Eye (tissue), 1 donor: ENCODE measurements at places on chromosomes 5 and 9.

DNA sequence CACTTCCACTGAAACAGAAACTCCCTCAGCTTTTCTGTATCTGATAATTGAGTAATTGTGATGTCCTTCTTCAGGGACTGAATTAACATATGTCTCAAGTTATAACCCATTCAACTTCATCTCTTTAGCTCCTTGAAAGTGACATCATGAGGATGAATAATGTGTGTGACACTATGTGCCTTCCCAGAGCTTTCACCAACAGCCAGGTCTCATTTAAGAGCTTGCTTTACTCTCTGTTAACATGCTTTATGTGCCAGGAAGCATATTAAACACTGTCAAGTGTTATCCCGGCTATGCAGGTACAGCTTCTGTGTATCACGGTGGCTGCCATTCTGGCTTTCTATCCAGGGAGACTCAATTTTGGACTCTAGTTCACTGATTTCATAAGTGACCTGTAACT, 799.9 kb downstream of the CDH12 start:
- DNase-seq = peak; percentile 47

DNA sequence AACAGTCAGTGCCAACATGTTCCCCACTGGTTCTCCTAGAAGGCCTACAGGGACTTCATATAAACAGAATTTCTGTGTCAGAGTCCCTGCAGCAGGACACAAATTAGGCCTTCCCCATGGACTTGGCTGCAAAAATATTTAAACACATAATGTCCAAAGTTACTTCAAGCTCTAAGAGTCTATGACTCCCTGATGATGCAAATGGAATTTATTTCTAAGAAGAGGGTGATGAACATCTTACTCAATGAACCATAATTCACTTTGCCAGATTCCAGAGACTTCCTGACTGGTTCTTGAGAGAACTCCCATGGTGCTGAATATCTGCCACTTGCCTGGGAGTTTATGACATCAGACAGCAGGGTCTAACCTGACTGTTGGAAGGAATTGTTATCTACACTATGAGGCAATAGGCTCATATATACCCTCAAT, 32.7 kb upstream of the ADRA1B start:
- DNase-seq = no peak

- no peak for DNase-seq
Observed at GRCh38 chr5:6243706-6244338, 134.5 kb downstream of the MED10 start.

- no peak for DNase-seq
Observed at GRCh38 chr9:113654605-113655428, 191.3 kb downstream of the RGS3 start.

DNA sequence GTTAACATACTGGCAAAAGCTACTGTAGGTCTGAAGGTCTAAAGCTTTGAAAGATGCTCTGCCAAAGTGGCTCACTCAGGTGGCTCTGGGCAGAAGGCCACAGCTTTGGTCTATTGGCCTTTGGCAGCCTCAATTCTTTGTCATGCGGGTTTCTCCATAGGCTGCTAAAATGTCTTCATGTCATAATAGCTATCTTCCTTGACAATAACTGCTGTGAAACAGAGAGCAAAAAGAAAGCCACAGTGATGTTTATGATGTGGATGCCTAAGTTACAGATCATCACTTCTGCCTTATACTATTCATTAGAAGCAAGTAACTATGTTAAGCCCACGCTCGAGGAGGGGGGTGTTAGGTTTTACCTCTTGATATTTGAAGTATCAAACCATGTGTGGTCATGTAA, 906.1 kb upstream of the CDH9 start:
- no peak for DNase-seq

DNA sequence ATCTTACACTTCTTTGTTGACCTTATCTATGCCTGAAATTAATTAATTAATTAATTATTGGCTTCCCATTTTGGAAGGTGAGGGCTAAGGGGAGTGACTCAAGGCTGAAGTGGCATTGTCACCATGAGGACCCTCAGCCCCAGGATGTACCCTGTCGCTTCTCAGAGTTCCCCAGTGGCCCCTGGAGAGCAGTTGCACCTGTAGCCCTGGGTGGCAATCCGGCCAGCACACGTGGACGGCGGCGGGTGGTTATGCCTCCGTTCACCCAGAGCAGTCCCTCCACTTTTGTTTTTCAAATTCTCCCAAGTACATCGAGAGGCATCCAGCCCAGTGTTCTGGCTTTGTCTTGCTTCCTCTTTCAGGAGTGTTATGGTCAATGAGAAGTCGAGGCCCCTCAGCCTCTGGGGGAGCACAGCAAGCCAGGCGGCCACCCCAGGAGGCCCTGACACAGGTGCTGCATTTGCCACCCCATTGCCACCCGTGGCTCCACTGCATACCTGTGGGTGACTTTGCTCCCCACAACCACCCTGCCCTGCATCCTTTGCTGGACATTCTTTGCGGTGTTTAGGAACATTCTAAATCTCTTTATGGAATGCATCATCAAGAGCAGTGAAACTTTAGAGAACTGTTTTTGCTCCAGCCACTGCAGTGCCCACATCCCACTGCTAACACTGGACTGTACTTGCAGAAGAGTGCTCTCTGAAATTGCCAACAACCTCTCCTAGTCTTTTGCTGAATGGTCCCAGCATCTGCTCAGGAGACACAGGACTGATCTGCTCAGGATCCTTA, 11.5 kb upstream of the IRX2 start:
- DNase-seq = no peak

DNA sequence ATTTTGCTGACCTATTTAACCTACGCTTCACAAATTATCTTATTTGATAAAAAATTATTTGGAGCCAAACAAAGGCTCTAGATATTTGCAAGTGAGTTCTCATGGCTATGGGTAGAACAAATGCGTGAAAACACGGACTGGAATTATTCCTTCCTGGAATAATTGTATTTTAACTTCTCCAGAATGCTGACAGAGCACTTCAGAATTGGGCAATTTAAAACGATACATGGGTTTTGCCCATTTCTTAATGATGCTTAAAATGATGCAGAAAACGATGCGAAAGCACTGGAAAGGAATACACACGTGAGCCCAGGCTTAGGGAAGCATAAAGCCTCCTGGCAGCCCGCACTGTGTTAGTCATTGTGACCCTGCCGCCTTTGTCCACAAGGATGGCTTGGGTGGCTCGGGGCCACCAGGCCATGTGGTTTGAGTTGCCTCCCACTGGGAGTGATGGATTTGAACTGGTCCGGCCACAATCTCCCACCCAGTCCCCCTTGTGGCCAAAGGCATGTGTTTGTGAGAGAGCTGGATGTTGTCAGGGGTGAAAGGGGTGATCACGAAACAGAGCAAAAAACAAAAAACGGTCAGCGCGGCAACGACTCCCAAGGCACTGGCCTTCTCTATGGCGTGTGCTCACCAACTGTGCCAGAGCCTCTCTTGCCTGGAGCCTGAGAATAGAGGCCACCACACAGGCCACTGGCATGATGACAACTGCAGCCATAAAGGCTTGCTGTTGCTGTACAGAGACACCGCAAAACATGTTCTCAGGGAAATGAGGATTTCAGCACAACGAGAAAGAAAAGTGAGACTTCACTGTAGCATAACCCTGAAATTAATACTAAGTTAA, 234.2 kb upstream of the ADAMTS16 start:
- no peak for DNase-seq

- DNase-seq = no peak
Observed at GRCh38 chr5:157203417-157203816, 22.8 kb downstream of the ITK start.

- DNase-seq = no peak
Observed at GRCh38 chr5:96874631-96875030, 1.7 kb upstream of the ERAP2 start.

DNA sequence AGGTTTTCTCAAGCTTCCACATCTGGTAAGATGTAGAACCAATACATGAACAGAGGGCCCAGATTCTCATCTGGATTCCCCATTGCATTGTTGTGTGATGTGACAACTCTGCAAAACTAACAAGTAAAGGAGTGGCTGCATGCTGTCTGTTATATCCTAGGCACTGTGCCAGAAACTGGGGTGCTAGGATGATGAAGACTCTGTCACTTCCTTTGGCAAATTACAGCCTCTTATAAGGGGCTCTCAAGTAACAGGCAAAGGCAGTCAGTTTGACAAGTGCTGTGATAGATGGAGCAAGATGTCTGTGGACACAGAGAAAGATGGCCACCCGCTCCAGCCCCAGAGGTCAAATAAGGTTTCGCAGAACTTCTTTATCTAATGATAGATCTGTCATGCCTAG, 115.7 kb downstream of the PAPPA start:
- DNase-seq = no peak

GRCh38 chr5:57341380-57341979, 141.1 kb downstream of the ACTBL2 start:
- DNase-seq = no peak

GRCh38 chr9:110752766-110753165, 84.2 kb downstream of the MUSK start:
- DNase-seq = peak; percentile 22

DNA sequence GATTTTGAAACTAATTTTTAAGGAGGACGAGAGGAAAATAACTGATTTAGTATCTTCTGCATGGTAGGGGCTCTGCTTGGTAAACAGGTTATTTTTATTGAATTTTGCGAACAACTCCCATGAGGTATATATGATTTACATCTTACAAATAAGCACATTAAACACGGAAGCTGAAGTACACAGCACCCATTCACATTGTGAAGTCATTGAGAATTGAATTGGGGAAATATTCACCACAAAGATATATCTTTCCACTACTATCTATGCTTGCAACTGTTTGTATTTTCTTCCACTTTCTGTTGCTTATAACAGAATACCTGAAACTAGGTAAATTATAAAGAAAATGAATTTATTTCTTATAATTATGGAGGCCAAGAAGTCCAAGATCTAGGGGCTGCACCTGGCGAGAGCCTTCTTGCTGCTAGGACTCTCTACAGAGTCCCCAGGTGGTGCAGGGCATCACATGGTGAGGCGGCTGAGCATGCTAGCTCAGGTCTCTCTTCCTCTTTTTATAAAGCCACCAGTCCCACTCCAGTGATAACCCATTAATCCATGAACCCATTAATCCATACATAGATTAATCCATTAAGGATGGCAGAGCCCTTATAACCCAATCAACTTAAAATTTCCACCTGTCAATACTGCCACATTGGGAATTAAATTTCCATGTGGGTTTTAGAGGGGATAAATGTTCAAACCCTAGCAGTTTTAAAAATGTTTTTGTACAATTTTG, 79.0 kb upstream of the ZNF608 start:
- no peak for DNase-seq

- no peak for DNase-seq
Observed at GRCh38 chr9:104984948-104985347, 57.0 kb upstream of the ABCA1 start.

- DNase-seq = no peak
Observed at GRCh38 chr5:27854243-27854852, 816.0 kb upstream of the CDH9 start.

DNA sequence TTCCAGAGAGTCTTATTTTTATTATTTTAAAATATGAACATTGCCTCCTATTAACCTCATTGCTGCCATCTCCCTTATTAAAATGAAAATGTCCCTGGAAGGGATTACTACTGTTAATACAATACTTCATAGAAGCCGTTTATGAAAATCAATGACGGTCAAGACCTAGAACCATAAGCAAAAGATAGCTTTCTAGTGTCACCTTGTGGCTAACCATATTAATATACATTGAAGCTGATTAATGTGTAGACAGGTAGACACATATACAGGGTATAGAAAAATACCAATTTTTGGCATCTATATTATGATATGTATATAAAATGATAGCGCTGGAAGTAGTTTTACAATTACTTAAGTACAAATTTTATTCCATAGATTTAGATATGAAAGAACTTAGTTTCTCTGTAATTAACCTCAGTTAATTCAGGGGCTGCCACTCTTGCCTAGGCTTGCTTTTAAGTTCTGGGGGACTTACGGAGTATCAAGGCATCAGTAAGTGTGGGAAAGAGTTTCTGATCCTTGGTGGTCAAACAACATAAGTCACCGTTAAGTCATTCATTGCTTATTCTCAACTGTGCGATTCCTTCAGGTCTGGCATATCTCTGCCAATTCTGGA, 2.5 kb upstream of the YTHDC2 start:
- DNase-seq = peak; percentile 63

DNA sequence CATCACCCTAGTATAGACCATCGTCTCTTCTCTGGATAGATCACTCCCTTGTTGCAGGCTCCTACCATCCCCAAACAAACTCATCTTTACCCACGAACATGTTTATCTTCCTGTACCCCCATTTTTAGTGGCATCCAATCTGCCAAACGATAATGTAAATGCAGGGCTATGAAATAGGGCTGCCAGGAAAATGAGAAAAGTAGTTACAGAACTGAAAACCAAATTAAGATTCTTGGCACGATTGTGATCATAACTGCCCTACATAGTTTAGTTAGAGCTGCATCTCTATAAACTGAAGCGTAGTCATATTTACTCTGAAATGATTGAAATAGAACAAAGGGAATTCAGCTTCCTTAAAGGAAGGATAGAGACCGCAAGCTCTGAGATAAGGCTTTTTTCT, 26.1 kb downstream of the ABITRAM start:
- DNase-seq = no peak

DNA sequence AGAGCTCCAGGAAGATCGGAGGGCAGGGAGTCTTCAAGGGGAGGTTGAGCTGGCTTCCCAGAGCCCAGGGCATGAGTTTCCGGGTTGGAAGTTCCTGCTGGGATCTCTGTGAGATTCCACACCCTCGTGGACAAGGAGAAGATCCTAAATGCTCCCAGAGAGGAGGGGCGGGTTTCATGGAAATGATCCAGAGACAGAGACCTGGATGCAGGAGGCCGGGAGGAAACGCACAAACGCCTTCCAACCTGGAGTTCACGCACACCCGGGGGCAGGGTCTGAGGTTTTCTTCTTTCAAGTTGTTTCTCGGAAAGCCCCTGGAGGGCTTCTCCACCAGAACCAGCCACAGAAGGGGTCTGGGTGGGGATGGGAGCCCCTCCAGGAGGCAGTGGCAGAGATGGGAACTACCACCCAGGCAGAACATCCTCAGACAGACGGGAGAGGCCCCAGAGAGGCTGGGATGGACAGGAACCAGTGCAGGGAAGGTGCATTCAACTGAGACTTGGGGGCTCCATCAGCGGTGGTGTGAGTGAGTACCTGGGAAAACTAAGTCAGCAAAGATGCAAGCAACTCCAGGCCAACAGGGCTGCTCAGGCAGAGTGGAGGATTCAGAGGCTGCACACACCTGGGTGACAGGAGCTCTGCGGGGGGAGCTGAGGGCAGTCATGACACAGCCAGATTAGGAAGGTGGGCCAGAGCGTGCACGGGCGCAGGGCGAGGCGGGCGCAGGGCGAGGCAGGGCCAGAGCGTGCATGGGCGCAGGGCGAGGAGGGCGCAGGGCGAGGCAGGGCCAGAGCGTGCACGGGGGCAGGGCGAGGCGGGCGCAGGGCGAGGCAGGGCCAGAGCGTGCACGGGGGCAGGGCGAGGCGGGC, 52.1 kb upstream of the EXOC3 start:
- no peak for DNase-seq

GRCh38 chr5:61919920-61920319, 386.1 kb upstream of the KIF2A start:
- DNase-seq = peak; percentile 6

DNA sequence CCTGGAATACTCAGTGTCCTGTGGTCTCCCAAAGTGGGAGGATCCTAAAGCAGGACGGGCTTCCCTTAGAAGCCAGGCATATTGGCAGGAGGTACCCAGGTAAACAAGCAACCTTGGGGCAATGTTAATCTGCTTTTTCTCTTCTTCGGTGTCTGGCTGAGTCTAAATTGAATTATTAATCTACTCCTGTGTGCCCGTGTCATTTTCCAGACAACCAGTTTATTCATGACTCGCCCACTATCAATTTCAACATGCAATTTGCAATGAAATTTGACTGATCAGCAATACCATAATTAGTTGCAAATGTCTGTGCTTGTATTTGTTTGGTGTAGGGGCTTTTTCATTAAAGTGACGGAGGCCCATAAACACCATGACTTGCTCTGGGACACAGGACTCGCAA, 32.9 kb upstream of the JADE2 start:
- DNase-seq = no peak
